DMS79 (cell line): ENCODE measurements at places on chromosomes 1 and 21.

- no peak for DNase-seq
Measured at GRCh38 chr21:46092026-46092764, 5.7 kb upstream of the COL6A2 start.

GRCh38 chr1:147515045-147515869, 26.0 kb upstream of the BCL9 start:
- peak; percentile 4 for DNase-seq

GRCh38 chr1:29481031-29481430, 244.7 kb downstream of the PTPRU start:
- no peak for DNase-seq

DNA sequence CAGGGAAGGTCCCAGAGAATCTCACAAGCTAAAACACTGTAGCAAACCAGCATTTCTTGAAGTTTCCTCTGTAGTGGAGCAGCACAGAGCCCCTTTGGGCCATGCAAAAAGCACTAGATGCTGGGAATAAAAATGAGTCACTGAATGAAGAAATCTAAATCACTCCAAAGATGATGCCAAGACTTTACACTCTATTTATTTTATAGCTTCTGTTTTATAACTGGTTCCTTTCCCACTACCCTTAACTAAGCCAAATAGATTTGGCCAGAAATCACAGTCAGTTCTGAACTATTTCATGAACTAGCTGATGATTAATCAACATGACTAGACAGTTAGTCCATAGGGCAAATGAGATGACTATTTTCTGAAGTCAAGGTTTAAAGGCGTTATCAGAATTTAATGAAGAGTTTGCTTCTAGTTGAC, 89.5 kb downstream of the SCMH1 start:
- DNase-seq: no peak

DNA sequence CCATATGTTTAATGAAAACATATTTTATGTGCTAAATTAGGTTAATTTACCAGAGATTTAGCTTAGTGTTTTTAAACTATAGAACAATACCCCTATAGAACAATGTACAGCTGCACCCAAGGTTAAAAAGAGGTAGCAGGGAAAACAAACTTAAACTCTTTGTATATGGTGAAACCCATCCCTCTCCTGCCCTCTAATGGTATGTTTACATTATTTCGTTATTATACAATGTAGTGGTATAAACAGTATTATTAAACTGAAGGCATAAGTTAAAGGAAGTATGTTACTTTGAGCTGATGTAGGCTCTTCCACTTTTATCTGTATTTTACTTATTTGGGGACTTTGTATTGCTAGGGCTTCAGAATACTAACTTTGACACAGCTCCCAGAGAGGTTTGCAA, 16.7 kb upstream of the ZYG11A start:
- no peak for DNase-seq

GRCh38 chr21:42923553-42924432, 1.6 kb downstream of the ERVH48-1 start:
- DNase-seq: peak; percentile 95

DNA sequence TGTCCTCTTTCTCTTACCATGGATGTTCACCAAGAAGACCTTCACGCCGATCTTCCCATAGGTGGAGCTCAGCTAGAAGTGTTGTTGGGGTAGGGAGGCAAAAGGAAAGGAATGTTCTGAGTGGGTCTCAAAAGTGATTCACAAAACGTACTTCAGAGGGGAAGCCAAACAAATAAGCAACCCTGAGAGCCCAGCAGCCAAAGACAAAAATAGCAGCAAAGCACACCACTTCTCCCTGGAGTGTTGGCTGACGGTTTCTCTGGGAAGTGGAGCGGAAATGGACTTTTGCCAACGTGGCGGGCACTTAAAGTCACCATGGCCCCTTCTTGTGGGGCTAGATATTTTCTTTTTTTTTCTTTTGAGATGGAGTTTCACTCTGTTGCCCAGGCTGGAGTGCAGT, 23.1 kb downstream of the SLC26A9 start:
- peak; percentile 94 for DNase-seq

DNA sequence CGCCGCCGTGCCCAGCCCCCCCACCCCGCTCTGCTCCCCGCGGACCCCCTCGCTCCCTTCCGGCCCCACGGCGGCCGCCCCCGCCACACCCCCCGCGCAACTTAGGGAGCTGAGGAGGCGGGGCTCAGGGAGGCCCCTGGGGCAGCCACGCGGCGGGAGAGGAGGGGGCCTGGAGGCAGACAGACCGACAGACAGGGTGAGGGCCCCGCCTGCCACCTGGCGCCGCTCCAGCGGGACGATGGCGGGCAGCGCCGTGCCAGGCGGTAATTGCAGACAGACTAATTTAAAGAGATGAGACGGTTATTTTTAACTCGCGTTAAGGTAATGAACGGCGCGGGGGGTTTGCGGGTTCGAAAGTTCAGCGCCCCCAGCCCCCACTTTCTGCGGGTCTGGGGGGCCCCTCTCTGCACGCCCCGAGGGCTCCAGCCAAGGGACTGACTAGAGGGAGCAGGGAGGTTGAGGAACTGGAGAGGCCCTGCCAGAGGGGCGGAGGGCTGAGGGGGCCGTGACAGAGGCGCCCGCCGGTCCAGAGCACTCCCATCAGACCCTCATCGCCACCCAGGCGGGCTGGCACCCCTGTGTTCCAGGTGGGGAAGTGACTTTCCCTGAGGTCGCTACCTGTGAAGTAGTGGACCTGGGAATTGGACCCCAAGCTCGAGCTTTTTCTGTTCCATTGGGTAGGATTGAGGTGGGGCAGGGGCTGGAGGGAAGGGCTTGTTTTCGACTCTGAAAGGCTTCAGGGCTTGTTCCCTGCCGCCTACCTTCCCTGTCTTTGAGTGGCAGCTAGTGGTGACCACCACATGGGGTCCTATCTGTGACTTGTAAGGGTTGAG, 5.4 kb downstream of the FOXO6 start:
- DNase-seq: peak; percentile 51

DNA sequence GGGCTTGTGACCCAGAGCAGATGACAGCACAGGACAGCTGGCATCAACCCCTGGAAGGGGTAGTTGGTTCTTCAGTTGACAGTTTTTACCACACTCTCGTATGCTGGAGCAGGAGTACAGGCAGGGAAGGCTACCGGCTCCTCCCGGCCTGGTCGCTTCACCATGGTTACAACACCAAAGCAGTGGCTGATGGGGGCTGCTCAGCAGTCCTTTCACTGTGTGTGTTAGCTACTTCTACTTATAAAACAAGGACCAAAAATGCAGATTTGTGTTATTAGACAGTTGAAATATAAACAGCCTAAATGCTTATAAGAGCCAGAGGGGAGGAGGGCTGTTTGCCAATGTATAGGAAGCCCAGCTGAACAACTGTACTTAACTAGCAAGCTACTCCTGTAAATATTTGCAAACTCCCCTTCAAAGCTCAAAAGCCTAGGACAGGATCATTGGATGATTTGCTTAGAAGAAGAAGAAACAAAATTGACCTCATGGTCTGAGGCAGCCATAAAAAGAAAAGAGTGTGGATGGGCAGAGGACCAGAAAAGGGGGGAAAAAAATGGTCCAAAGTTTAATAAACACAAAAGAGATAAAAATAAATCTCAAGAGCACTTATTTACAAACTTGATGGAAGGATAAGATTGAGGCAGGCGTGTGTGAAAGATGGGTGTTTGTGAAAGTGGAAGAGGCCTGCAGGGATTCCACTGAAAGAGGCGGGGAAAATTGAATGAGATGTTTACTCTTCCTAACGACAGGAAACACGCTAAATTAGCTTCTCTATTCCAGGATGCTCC, 57.1 kb downstream of the TGFB2 start:
- DNase-seq: no peak

DNA sequence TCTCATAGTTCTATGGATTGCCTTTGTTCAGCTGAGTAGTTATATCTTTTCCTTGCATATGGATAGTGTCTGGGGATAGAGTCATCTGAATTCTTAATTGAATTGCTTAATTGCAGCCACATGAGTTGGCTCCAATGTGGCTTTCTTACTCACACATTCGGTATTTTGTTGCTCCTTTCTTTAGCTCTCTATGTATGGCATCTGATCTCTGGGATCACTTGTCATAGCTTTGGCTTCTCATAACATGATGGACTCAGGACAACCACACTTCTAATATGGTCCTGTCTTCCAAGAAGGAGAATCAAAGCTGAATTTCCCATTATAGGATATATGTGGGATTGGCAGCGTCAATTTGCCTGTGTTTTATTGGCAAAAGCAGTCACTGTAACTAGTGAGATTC, 716.2 kb downstream of the NCAM2 start:
- no peak for DNase-seq

GRCh38 chr1:14956579-14957195, 196.9 kb upstream of the TMEM51 start:
- DNase-seq: peak; percentile 38

DNA sequence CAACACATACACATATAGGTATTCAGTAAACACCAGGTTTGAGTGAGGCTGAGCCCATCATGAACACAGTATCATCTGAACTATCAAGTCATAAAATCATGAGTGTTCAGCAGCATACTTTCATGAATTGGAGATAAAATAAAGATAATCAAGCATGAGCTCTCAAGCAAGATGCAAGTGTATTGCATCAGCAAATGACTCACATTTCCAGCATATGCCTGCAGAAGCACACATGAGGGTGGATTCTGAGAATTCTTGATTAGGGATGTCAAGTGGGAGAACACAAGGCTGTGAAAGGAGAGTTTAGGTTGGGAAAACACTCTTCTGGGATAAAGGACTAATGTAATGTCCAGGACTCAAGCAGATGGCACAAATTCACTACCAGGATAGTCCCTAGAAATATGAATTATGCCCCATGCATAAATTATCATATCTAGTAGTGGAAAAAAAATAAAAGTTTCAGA, 299.2 kb downstream of the SRGAP2C start:
- peak; percentile 0 for DNase-seq

GRCh38 chr1:205547936-205548827, 43.7 kb downstream of the CDK18 start:
- no peak for DNase-seq

DNA sequence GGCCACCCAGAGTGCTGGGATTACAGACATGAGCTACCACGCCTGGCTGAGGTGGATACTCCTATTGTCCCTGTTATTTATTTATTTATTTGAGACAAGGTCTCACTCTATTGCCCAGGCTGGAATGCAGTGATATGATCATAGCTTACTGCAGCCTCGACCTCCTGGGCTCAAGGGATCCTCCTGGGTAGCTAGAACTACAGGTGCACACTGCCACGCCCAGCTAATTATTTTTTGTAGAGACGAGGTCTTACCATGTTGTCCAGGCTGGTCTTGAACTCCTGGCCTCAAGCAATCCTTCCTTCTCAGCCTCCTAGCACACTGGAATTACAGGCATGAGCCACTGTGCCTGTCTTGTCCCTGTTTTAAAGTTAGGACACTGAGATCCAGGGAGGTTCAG, 5.2 kb downstream of the LDLRAP1 start:
- no peak for DNase-seq

GRCh38 chr1:66364578-66365391, 169.2 kb upstream of the SGIP1 start:
- DNase-seq: no peak
